Esophagus squamous epithelium (tissue), 5 donors: ENCODE measurements at places on chromosomes 11 and 22. TPM values are rescaled to one million over a fixed set of nuclear protein-coding genes. Genes with fewer than 3 reads are reported as not detected.
A peak's percentile ranks its signal among the peaks of the same experiment; 100 is the strongest.

DNA sequence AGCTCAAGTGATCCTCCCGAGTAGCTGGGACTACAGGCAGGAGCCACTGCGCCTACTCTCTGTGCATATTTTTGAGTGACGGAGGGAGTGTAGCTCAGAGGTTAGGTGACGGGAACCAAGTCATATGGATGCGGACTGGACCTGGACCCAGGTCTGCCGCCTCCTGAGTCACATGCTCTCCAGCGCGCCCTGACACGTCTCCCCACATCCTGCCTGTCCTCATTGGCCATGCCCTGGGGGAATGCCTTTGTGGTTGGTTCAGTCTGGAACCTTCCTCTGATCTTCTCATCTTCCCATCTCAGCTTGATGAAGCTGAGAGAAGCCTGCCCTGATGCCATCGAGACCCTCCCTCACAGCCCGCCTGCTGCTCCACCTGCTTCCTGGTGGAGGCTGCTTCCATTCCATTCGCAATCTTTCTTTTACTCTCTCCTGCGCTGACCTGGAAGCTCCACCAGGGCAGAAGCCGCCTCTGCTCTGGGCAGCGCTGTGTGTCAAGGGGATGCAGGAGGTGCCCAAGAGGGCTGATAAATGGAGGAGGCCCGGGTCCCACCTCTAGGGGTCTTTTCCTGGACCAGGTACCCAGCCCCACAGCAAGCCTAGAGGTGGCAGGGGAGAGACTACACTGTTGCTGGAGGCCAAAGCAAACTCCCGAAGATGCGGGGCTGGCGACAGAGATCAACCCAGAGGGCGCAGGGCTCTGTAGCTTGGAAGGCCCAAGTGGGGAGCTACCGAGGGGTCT, 13.9 kb upstream of the BAIAP2L2 start:
- no peak overlapping the region for H3K4me3 ChIP-seq
- H3K27ac ChIP-seq, result no peak overlapping the region
- peaks cover 9% of the 10 kb centered on the region for H3K4me1 ChIP-seq
- peaks cover 36% of the 10 kb centered on the region for H3K36me3 ChIP-seq
- no peaks in the 10 kb centered on the region for H3K27me3 ChIP-seq

DNA sequence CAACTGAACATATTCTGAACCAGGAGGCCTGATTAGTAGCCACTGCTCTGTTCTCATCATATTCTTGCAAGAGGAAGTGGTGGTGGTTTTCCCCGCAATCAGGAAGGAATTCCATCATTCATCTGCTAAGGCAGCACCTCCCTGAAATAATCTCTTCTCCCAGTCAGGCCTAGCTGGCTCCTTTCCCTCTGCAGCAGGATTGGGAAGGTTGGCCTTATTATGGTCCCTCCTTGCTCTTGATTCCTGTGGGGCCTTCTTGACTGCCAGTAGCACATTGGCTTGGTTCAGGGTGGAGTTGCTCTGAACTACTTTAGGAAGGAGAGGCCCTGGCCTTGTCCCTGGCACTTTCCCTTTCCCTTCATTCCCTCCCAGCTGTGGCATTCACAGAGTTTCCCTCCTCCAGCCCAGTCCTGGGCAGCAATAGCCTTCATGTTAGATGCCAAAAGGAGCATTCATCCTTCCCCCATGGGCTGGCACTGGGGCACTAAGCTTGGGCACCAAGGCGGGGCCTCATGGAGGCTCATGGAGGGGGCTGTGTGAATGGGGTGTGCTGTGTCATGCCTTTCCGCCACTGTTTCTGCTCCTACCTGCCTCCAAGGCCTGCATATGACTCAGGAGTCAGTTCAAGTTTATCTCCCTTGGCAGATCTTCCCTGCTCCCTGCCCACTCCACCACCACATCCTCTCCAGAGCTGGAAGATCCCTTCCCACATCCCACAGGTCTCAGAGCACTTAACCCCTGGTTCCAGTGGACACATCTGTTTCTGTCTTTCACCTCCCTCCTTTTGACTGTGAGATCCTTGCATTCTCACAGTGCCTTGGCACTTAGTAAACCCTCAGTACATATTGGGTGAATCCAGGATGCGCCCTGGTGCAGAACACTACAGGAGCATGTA, 27.6 kb upstream of the CD44 start:
- peak overlapping the region; percentile 77 for H3K27ac ChIP-seq
- no peaks in the 10 kb centered on the region for H3K27me3 ChIP-seq
- H3K4me1 ChIP-seq, result peaks cover 54% of the 10 kb centered on the region
- H3K36me3 ChIP-seq, result no peaks in the 10 kb centered on the region
- H3K4me3 ChIP-seq, result no peak overlapping the region
- DNase-seq, result no peak

GRCh38 chr11:61657566-61658290, 22.5 kb upstream of the DAGLA start:
- H3K36me3 ChIP-seq, result no peaks in the 10 kb centered on the region
- H3K27ac ChIP-seq, result no peak overlapping the region
- no peak overlapping the region for H3K4me3 ChIP-seq
- DNase-seq, result no peak

- no peaks in the 10 kb centered on the region for H3K4me1 ChIP-seq
- H3K27ac ChIP-seq, result no peak overlapping the region
- H3K36me3 ChIP-seq, result no peaks in the 10 kb centered on the region
- no peak for DNase-seq
- H3K27me3 ChIP-seq, result no peaks in the 10 kb centered on the region
- no peak overlapping the region for H3K4me3 ChIP-seq
Observed at GRCh38 chr11:81359476-81359875, 1374.2 kb downstream of the FAM181B start.

DNA sequence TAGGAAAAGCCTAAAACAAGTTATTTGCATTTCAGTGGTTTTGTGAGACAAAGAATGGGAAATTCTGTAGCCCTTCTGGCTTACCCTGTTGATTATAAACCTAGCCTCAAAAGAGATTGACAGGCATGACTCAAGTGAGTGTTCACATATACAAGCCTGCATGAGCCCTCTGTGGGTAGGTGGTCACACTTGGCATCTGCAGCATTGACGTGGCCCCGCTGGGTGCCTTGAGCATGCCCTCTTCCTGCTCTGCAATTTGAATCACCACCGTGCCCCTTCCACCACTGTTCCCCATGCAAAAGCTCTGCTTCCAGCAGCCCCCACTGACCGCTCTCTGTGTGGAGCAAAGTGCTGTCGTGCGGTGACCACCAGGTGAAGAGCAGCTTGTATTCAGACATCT, 21.0 kb upstream of the ADSL start:
- no peaks in the 10 kb centered on the region for H3K27me3 ChIP-seq
- no peak overlapping the region for H3K4me3 ChIP-seq
- peaks cover 15% of the 10 kb centered on the region for H3K36me3 ChIP-seq
- H3K27ac ChIP-seq, result peak overlapping the region; percentile 16

DNA sequence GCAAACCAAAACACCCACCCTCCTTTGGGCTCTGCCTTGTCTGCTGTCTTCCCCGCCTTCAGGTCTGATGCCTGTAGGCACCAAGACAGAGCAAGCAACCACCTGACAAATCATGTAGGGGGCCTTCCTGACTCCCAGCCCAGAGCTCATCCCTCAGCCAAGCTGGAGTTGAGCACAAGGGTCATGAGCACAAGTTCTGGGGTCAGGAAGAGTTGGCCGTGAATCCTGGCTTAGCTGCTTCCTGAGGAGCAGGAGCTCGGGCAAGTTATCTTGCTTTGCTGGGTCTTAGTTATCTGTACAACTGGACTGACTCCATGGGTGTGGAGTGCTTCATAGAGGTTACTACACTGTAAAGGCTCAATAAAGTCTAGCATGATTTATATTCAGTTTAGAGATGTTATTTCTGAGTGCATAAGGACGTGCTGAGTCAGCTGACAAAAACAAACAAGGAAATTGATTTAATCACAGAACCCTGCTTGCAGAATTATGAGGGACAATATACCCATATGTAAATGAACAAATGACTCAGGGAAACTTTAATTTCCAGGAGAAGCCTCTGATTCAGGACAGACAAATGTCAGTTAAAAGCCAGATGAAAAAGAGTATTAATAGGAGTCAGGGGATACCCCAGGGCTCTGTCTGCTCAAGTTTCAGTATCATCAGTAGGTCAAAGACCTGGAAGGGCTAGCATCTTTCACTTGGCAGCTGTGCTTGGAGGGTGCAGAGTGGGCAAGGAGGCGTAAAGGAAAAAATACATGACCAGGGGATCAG, 15.0 kb upstream of the APOA1 start:
- H3K4me3 ChIP-seq, result no peak overlapping the region
- peaks cover 8% of the 10 kb centered on the region for H3K36me3 ChIP-seq
- no peak for DNase-seq
- peaks cover 16% of the 10 kb centered on the region for H3K4me1 ChIP-seq
- H3K27me3 ChIP-seq, result no peaks in the 10 kb centered on the region

DNA sequence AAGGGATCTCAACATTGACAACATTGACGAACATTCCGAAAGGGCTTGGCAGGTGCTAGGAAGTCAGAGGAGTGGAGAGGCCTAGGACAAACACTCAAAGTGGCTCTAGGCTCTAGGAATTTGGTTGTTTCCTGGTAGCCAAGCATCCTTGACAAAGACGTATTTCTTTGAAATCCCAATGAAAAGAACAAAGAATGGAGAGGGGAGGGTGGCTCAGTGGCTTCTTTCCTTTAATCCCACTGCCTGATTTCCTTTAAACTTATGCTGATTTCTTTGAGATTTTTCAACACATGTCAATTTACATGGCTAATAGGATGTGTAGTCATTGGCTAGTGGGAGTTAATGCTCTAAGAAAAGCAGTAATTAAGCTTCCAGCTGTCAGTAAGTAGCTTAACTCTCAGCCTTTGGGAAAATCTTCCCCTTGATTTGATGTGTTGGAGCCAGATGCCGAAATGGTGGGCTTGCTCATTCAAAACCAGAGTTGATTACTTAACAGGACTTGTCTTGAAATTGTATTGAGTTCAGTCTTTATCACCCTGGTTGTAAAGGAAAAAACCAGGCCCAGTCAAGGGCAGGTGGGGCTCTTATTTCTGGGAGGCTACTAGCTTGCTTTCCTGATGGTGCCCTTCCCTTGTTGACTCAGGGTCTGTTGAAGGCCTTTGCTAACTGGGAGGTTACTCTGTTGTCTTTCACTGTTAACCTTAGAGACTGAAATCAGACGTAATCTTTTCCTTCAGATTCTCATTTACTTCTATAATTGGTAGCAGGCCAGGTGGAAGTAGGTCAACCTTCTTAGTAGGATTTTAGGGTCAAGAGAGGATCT, 44.6 kb upstream of the SORL1-AS1 start:
- no peak for DNase-seq
- no peaks in the 10 kb centered on the region for H3K27me3 ChIP-seq

- H3K27me3 ChIP-seq, result peaks cover 13% of the 10 kb centered on the region
- H3K36me3 ChIP-seq, result no peaks in the 10 kb centered on the region
- no peak for DNase-seq
- no peaks in the 10 kb centered on the region for H3K4me1 ChIP-seq
- no peak overlapping the region for H3K27ac ChIP-seq
Observed at GRCh38 chr11:33620423-33621171, 80.0 kb downstream of the C11orf91 start.

GRCh38 chr11:64356498-64357411, 2.2 kb upstream of the RPS6KA4 start:
- no peak for DNase-seq
- no peaks in the 10 kb centered on the region for H3K27me3 ChIP-seq
- H3K4me3 ChIP-seq, result no peak overlapping the region
- peaks cover 28% of the 10 kb centered on the region for H3K4me1 ChIP-seq
- peaks cover 9% of the 10 kb centered on the region for H3K36me3 ChIP-seq

GRCh38 chr11:10490398-10491241, 35.6 kb downstream of the AMPD3 start:
- H3K36me3 ChIP-seq, result no peaks in the 10 kb centered on the region
- H3K27me3 ChIP-seq, result no peaks in the 10 kb centered on the region
- H3K4me1 ChIP-seq, result peaks cover 23% of the 10 kb centered on the region
- H3K27ac ChIP-seq, result peak overlapping the region; percentile 89

DNA sequence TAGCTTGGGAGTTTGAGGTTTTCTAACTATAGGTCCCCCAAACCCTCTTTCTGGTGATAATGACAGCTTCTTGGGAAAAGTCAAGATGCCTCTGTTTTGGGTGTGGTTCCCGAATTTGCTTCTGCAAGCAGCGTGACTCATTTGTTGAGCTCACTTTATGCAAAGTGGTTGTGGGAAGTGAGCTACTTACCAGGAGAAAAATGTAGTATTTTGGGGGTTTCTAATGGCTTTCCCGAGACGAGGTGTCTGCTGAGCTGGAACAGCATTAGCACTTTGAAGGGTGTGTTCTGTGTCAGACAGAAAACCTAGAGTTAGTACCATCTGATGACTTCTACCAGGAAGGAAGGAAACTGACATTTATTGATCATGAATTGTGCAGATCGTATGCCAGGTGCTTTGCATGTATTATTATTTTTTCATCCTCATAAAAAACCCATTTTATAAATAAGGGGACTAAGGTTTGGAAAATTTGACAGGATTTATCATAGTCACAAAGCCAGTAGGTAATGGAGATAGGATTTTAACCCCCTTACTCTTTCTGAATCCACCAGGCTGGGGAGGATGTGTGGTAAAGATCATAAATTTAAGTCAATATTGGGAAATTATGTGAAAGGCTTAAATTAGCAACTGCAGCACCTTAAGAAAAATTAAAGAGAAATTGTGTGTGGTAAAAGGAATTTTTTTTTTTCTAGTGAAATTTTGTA, 108.8 kb upstream of the CD44 start:
- no peak overlapping the region for H3K4me3 ChIP-seq
- H3K4me1 ChIP-seq, result peaks cover 29% of the 10 kb centered on the region
- H3K27me3 ChIP-seq, result no peaks in the 10 kb centered on the region
- peak overlapping the region; percentile 1 for H3K27ac ChIP-seq

GRCh38 chr11:76210931-76211851, 4.9 kb upstream of the WNT11 start:
- peaks cover 40% of the 10 kb centered on the region for H3K4me1 ChIP-seq
- no peaks in the 10 kb centered on the region for H3K36me3 ChIP-seq
- peak overlapping the region; percentile 59 for H3K4me3 ChIP-seq
- no peak for DNase-seq

- no peak overlapping the region for H3K4me3 ChIP-seq
- DNase-seq, result no peak
- H3K4me1 ChIP-seq, result no peaks in the 10 kb centered on the region
- no peaks in the 10 kb centered on the region for H3K27me3 ChIP-seq
- no peaks in the 10 kb centered on the region for H3K36me3 ChIP-seq
Observed at GRCh38 chr11:128342511-128343134, 244.7 kb downstream of the ETS1 start.

GRCh38 chr11:119759324-119759723, 30.3 kb upstream of the NECTIN1 start:
- H3K36me3 ChIP-seq, result no peaks in the 10 kb centered on the region
- peaks cover 6% of the 10 kb centered on the region for H3K4me1 ChIP-seq
- H3K27ac ChIP-seq, result no peak overlapping the region

- no peaks in the 10 kb centered on the region for H3K27me3 ChIP-seq
- peaks cover 38% of the 10 kb centered on the region for H3K36me3 ChIP-seq
- peaks cover 10% of the 10 kb centered on the region for H3K4me1 ChIP-seq
- H3K4me3 ChIP-seq, result no peak overlapping the region
Observed at GRCh38 chr22:41344189-41344788, 37.5 kb upstream of the TEF start.

- no peak overlapping the region for H3K27ac ChIP-seq
- no peak overlapping the region for H3K4me3 ChIP-seq
- peaks cover 14% of the 10 kb centered on the region for H3K4me1 ChIP-seq
- no peaks in the 10 kb centered on the region for H3K36me3 ChIP-seq
- peaks cover 7% of the 10 kb centered on the region for H3K27me3 ChIP-seq
Observed at GRCh38 chr11:27694992-27695391, 5.3 kb downstream of the BDNF start.

GRCh38 chr22:42154293-42155052, 23.9 kb upstream of the CYP2D6 start:
- H3K27ac ChIP-seq, result no peak overlapping the region
- H3K36me3 ChIP-seq, result peaks cover 69% of the 10 kb centered on the region
- H3K4me1 ChIP-seq, result peaks cover 31% of the 10 kb centered on the region
- DNase-seq, result no peak
- H3K4me3 ChIP-seq, result no peak overlapping the region
- H3K27me3 ChIP-seq, result no peaks in the 10 kb centered on the region

Gene MMP8
- total RNA-seq, result not detected

Gene CELSR1
- total RNA-seq, result 44.6 TPM

Gene NUDT22
- 60.1 TPM for total RNA-seq

Gene RELT
- 6.1 TPM for total RNA-seq

Gene JAML
- 17.9 TPM for total RNA-seq

Gene MRGPRF
- 1.3 TPM for total RNA-seq

Gene ZNRF3
- total RNA-seq, result 6.6 TPM

Gene CARD16
- total RNA-seq, result 7.9 TPM
